ENCODE measurements at places on chromosomes 6 and 20.

DNA sequence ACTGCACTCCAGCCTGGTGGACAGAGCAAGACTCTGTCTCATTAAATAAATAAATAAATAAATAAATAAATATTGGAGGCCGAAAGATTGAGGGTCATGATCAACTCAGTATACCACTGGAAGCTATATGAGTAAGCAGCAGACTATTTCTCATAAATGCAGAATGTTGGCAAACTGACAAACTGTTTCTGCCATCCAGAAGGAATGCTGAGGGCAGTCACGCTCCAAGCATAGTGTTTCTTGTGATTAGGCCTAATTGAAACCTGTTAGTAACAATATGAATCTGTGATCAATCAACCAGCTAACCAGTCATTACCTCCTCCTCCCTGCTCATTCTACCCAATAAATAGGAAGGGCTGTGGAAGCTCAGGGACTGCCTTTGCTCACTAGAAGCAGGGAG, 15.2 kb upstream of the KCNK15 start:
- no peak for DNase-seq

- DNase-seq = peak; percentile 6
These were observed 92.6 kb downstream of the CDC5L start for GRCh38 chr6:44480097-44480541.

- peak; percentile 67 for DNase-seq
These were observed 1.4 kb upstream of the TRIM39 start for GRCh38 chr6:30325150-30325872.

DNA sequence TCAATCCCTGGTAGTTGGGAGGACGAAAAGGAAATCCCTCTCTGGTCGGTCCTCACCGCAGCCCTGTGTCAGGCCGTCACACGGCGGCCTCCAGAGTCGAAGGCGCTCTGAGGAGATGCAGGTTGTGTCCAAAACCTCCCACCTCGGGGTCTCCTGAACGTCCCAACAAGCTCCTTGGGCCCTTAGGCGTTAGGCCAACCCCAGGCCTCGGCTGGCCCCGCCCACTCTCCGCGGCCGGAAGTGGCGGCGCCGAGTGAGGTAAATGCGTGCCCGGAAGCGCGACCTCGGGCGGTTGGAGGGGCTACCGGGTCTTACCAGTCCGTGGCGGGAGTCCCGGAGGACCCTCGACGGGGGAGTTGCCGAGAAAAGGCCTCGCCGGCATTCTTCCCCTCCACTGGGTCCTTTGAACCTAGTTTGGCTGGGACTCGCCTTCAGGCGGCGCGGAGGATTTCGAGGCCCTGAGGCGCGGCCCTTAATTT, at the start of gene TDRD6:
Gene TDRD6 (plus strand): TSS at position 267 of the 479 bp plus-strand sequence. CDS start 244 bp downstream, outside the sequence.
- DNase-seq = no peak

- DNase-seq = no peak
These were observed 115.9 kb downstream of the OTOR start for GRCh38 chr20:16864069-16864468.

GRCh38 chr6:112827793-112828192, 480.7 kb downstream of the RFPL4B start:
- peak; percentile 5 for DNase-seq

- no peak for DNase-seq
These were observed 2.9 kb downstream of the TFAP2B start for GRCh38 chr6:50821441-50822077.

DNA sequence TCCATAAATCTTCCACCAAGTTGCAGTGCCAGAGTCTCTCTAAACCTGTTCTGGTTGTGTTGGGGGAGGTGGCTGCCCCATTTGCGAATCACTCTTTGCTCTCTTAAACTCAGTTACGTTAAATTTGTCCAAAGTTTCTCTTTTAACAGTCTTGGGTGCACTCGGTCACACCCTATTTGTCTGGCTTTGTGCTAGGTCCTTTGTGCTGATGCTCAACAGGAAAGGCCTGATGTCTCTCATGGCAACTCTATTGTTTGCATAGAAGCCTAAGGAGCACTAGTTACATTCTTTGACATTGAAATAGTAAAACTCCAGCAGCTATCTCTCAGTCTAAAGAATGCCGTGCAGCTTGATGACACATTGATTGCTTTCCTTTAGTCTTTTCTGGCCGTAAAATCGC, 105.1 kb downstream of the TRMT11 start:
- no peak for DNase-seq

GRCh38 chr6:25137916-25138232, 141.3 kb upstream of the CARMIL1 start:
- DNase-seq = no peak

GRCh38 chr6:3831761-3832530, 17.2 kb upstream of the FAM50B start:
- no peak for DNase-seq

- DNase-seq = peak; percentile 68
These were observed at the start of gene XKR7 for GRCh38 chr20:31967830-31968249. TSS of gene XKR7 (plus strand) at chr20:31968151. CDS start at chr20:31968176, 25 bp downstream.

DNA sequence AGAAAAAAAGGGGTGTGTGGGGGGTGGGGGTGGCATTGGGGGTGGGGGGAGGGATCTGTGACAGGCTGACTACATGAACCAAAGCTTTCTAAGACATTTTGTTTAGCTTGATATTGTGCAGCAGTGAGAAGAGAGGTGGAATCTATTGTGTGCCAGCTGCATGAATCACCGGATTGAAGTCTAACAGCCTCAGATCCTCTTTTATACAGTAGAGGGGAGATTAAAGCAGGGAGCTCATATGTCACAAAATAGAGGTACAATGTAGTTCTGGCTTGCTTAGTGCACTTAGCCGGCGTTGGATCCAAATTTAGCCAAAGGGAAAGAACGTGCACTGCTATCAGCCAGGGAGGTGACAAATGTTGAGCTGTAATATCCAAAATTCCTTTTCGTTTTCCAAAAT, 404.2 kb upstream of the CITED2 start:
- DNase-seq = peak; percentile 67

- DNase-seq = no peak
These were observed 217.5 kb downstream of the TENT5A start for GRCh38 chr6:81534934-81535465.

DNA sequence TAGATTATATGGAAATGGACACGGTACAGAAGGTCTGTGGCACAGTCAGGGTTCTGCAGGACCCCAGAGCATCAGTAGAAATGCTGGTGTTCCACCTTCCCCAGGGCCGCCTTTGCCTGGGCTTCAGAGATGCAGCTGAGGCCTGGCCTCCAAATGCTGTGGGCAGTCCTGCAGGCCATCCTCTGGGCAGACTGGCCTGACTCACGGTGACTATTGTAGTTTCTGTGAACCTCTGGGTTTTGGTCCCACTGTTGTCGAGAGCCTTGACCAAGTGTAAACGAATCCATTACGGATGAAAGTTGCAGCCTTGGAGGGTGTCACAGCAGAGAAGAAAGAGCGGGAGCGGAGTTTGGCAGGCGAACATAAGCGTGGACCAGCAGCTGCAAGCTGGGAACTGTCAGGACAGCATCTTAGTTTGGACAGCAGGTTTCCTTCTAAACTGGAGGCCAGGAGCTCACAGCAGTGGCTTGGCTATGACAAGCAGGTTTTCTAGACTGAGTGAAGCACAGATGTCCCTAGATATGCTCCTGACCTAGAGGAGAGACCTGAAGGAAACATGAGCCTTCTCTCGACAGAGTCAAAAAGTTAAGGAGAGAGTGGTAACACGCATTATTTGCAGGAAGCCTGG, 46.2 kb upstream of the BCLAF1 start:
- DNase-seq = peak; percentile 74

DNA sequence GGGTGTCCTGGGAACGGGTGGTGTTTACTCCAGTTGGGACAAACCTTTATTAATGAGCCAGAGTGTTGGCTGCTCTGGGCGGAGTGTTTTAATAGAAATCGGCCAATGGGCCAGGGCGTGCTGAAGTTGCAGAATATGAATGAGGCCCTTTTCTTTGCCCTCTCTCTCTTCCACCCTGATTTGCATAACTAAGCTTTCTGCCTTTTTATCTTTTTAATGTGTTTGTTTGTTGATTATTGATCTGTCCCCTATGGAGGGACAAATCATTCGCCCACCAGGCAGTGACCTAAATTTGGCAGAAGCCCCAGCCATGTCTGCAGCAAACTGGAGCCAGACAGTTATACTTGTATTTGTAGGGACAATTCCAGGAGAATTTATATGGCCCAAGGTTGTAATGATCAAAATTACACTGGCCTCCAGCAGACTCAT, 420.9 kb downstream of the PREX1 start:
- peak; percentile 17 for DNase-seq

DNA sequence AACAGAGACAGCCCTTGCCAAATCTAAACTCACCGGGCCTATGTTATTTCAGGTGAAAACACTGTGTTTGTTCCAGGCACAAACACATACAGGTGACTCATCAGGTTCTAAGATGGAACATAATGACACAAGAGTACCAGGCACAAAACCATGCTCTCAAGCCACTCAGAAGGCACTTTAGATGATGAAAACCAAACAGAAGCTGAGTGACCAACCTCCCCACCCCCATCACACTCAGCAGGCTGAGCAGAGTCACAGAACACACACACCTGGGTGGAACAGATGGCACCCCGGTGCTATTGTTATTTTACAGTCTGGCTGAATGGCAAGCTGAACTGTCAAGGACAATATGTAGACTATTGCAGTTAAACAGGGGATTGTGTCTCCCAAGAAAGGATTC, 20.6 kb upstream of the NKX2-2 start:
- DNase-seq = no peak

GRCh38 chr6:151389618-151390275, 1.6 kb downstream of the ZBTB2 start:
- peak; percentile 59 for DNase-seq

DNA sequence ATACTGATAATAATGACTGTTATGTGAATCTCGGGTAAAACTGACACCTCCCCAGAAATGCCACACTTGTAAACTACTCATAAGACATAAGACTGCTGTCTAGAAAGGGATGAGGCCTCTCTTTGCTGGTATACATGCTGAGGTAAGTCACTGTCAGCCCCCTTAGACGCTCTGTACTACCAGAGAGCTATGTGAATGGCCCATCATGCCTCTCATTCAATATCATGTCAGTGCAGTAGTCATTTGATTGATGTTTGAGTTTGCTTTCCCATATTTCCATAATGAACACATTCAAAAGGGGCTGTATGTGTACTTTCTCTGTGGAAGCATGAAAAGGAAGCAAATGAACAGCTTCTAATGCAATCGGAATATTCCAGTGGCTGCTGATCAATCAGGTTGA, 119.4 kb upstream of the AGPAT4 start:
- DNase-seq = no peak

GRCh38 chr20:11447371-11448100, 470.2 kb upstream of the BTBD3 start:
- no peak for DNase-seq

DNA sequence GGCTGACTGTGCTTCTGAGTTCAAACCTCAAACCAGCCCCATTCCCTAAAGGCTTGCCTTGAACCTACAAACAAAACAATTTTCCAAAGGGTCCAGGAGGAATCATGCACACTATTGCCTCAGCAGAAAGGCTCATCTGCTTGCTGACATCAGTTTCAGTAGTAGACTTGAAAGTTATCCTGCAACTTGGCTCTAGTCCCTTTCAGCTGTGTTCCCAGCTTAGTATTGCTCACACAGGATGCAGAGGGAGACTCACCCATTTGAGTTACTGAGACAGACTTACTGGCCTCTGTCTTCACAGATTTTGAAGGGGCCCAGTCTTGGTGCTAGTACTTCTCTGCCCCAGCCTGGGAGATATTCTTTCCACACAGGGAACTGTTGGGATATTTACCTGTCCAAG, 38.5 kb upstream of the TFB1M start:
- no peak for DNase-seq

- no peak for DNase-seq
These were observed 24.9 kb downstream of the SCAF8 start for GRCh38 chr6:154758125-154758524.

- no peak for DNase-seq
These were observed 36.0 kb downstream of the YTHDF1 start for GRCh38 chr20:63179687-63180568.

GRCh38 chr6:121413879-121414278, 21.6 kb upstream of the GJA1 start:
- DNase-seq = no peak

- peak; percentile 40 for DNase-seq
These were observed 19.0 kb upstream of the PREX1 start for GRCh38 chr20:48846516-48847492.

DNA sequence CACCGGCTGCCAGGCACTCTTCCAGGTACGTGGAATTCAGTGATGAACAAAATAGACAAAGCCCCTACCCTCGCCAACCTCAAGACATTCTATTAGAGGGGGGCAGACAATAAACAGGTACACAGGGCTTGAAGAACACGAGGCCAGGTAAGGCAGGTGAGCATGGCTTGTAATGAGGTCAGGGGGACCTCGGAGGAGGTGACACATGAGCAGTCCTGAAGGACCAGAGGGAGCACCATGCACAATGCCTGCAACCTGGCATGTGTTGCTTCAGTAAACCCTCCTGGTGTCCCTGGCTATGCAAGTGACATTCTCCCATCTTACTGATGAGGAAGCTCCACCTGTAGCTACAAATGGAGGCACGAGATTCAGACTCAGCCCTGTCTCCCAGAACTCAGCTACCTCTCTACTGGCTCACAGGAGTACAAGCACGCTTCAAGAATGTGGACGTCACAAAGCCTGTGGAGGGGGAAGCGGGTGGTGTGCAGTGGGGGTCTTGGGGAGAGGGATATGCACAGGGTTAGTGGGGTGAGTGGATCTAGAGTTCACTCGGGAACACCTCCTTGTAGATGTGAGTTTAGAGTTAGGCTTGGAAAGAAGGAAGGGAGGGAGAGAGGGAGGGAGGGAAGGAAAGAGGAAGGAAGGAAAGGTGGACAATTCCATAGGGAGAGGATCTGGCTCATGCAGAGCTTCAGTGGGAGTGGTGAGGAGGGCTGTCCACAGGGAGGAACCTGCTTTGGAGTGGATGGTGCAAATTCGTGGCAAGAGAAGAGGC, 7.6 kb upstream of the MAPK13 start:
- no peak for DNase-seq

DNA sequence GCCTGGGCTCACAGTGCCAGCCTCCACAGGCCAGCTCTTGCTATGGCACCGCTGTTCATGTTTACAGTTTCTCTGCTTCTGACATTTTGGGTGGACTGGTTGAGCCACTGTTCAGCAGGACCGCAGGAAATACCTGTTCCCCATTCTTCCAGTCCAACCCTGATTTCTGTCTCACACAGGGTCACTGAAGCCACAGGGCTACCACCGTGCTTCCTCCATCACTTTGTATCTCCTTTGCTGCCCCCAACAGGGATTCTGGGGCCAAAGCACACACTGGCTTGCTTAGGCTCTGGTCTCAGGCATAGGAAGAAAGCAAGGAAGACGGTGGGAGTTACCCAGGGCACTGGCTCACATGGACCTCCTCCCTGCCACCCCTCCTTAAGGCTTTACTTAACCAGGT, 164.5 kb downstream of the UNC5CL start:
- no peak for DNase-seq

DNA sequence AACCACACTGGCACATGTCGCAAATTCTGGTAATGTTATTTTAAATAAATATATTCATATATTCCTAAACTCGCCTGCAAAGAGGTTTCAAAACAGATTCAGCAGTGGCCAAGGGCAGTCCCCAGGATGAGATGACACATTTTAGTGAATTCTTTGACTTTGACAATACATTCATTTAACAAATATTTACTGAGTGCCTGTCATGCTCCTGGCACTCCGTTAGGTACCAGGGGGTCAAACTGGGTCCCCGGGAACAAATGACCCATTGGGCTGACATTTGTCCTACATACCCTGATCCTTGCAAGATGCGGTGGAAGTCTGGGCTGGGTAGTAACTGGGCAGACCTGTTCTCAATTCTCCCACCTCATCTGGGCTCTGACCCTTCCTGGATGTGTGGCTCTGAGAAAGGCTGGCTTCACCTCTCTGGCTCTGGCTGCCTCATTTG, 74.9 kb downstream of the FYN start:
- no peak for DNase-seq

GRCh38 chr6:158488065-158488464, 71.8 kb upstream of the TMEM181 start:
- DNase-seq = no peak
